ENCODE measurements at places on chromosomes 16 and 17.

- no peak for DNase-seq
Observed at GRCh38 chr16:81520151-81520470, 75.5 kb downstream of the CMIP start.

DNA sequence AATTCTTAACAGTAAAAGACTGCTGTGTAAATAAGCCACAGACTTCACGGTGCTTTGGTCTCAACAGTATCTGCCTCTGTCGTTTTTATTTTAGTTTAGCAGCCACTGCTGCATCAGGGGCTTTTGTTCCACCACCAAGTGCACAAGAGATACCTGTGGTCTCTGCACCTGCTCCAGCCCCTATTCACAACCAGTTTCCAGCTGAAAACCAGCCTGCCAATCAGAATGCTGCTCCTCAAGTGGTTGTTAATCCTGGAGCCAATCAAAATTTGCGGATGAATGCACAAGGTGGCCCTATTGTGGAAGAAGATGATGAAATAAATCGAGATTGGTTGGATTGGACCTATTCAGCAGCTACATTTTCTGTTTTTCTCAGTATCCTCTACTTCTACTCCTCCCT lies 7.9 kb downstream of the HERPUD1 start:
- no peak for DNase-seq

DNA sequence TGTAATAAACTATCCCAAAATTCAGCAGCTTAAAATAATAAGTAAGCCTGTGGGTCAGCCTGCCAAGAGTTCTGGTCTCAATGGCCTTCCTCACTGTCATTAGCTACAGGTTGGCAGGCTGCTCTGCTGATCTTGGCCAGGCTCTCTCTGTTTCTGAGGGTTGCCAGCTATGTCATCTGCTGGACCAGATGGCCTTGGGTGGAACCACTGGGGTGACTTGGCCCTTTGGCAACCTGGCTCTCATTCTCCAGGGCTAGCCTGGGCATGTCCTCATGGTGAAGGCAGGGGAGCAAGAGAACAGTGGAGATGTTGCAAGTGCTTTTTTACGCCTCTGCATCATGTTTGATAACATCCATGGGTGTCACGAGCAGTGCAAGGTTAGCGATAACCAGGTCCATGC lies 13.9 kb downstream of the ITGAM start:
- no peak for DNase-seq

DNA sequence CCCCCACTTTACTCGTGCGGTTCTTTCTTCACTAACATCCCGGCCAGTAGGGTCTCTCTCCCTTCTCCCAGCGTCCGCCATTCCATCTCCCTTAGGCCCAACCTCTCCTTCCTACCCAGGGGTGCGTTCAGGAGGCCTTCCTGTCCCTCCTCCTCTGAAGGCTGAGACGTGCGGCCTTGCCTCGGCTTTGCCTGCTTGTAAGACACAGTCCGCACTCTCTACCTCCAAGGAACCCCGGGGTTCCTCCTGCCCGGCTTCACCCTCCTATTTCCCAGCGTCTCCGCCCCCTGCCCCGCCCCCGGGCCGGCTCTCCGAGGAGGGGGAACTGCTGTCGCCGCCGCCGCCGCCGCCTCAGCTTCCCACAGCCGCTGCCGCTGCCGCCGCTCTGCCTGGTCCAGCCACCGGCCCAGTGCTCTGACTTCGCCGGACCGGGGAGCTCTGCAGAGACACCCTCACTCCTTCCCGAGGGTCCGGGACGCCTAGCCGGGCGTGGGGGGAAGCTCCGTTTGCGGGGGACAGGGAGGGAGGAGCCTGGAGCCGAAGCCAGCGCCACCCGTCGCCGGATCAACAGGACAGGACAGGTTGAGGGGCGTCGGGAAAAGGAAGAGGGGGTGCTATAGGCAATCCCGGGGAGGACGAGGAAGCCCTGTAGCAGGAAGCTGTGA lies 1.2 kb upstream of the FGF11 start:
- no peak for DNase-seq

- DNase-seq: no peak
Observed at GRCh38 chr17:64037802-64038201, 17.4 kb upstream of the ICAM2 start.
